ENCODE measurements at places on chromosomes 6 and 20.

- DNase-seq = no peak
These were observed 23.2 kb downstream of the TXNDC5 start for GRCh38 chr6:7887278-7887991.

GRCh38 chr6:151240791-151241642, 1.2 kb downstream of the AKAP12 start:
- no peak for DNase-seq

GRCh38 chr6:28355743-28356665, 6.3 kb downstream of the ZKSCAN3 start:
- DNase-seq = no peak

GRCh38 chr6:21970569-21971300, 326.1 kb downstream of the PRL start:
- no peak for DNase-seq

GRCh38 chr20:24755411-24755922, 193.6 kb upstream of the CST7 start:
- DNase-seq = no peak

GRCh38 chr6:130931683-130932082, 104.5 kb downstream of the SMLR1 start:
- no peak for DNase-seq

- no peak for DNase-seq
These were observed 5.6 kb downstream of the EEF1A1 start for GRCh38 chr6:73515204-73515655.

DNA sequence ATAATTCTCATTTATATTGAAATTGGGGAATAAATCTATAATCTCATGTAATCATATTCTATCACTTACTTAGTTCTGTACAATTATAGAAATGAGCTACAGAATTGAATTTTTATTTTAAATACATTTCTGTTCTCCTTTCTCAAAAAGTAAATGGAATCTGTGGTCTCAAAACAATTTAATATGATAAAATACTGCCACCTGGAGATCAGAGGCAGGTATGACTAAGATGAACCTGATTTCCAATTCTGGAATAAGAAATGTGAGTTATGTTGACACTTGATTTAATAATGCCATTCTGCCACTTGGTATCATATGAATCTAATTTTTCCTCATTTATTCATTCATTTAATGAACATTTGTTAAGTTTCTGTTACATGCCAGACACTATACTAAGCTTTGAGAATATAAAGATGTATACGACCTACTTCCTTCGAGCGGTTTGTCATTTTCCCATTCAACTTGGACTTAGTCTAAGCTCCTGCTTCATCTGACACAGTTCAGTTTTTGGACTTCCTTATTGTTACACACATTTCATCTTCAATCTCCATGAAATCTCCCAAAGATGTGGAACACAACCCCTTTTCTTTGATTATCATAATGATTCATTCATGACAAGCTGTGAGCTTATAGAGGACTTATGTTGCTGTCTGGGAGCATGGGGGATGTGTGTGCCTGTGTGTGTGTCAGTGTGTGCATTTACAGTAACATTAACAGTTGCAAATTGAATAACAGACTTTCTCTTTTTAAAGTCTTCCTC, 7.5 kb upstream of the CCDC28A start:
- no peak for DNase-seq

DNA sequence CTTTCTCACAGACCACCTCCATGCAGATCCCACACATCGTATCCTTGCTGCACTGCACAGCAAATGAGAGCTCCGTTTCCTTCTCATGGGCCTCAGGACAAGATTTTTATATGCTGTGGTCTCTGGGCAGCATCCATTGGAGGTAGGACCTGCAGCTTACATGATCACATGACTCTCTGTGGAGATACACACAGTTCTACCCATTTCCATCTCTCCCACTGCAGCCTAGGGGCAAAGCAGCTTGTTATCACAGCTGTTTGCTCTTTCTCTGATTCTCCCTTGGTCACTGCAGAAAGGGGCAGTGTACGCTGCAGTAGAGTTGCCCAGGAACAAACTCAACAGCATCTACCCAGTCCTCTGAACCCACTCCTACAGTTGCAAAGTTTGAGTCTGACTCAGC, 48.9 kb downstream of the ZNF334 start:
- no peak for DNase-seq

DNA sequence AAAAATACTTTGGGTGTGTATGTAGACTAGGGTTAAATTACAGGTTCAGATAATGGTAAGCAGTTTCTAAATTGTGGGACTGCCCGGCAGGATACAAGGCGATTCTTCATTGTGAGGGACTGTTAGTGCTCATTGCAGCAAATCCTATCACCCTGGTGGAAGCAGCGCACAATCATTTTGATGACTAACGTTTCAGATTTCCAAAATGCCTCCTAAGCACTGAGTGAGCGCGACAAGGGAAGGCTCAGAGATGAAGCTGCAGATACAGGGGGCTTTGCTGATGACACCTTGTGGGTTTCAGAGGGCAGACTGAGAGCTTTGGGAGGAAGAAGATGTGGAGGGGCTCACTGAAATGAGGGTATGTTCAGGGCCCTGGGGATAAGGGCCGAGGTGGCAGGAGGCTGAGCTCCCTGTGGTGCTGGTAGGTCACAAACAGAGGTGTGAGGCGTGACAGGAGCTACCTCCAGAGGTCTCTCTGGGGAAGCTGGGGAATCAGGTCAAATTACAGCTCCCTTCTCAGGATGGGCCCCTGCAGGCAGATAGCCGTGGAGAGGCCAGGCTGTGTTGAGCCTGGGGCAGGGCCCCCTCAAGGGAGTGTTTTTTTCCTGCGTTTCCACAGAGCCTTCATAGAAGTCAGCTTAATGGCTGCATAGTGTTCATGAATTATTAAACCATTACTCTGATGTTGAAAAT, 84.5 kb upstream of the FYN start:
- no peak for DNase-seq

- no peak for DNase-seq
These were observed 35.9 kb upstream of the STX16 start for GRCh38 chr20:58614984-58615760.

DNA sequence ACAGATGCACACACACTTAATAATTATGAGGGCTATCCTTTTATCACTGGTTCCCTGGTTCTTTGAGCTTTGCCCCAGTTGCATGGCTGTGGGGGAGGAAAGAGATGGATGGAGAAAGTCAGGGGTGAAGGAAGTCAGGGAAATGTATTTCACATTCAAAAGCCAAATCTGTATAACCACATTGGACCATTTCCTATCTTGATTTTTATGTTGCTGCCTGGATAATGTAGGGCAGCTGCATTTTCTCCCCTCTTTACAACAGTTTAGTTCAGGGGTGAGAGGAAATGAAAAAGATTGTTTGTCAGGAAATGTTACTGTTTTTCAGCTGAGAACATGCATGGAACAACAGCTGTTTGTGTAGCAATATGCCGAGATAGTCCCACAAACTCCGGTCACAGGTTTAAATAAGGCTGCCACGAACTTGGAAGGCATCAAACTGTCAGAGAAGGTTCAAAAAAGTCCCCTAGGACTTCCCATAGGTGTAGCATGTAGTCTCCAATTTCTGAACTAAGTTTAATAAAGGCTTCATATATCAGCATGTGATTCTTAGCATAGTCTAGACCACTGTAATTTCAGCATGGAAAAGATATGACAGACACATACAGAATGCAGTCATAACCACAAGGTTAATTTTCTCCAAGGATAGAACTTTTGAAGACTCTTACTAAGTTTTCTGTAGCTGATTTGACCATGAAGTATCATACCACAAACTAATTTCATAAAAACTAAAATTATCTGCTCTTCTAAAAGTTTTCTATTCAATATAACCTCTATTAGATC, 82.1 kb upstream of the COL21A1 start:
- no peak for DNase-seq

DNA sequence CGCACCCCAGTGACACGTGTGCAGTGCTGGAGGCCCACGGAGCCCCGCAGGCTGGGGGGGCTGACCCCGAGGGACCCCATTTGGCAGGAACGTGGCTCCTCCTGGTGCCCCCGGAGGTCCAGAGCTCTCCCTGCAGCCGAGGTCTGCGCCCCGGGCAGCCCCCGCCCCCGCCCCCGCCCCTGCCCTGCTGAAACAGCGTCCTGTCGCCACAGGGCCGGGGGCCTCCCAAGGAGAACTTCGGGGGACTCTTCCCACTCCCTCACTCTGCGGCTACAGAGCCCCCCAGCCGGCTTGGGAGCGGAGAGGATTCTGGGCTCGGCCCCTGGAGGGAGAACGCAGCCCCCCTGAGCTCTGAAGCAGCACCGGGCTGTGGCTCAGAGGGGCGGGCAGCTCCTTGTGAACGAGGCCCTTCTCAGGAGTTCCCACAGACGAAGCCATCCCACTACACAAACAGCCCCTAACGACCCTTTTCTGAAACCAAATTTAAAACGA, 115.2 kb downstream of the DLL1 start:
- no peak for DNase-seq

- DNase-seq = no peak
These were observed 28.8 kb downstream of the FAM229B start for GRCh38 chr6:112116221-112116620.

GRCh38 chr20:19981031-19981451, 36.1 kb upstream of the NAA20 start:
- no peak for DNase-seq

DNA sequence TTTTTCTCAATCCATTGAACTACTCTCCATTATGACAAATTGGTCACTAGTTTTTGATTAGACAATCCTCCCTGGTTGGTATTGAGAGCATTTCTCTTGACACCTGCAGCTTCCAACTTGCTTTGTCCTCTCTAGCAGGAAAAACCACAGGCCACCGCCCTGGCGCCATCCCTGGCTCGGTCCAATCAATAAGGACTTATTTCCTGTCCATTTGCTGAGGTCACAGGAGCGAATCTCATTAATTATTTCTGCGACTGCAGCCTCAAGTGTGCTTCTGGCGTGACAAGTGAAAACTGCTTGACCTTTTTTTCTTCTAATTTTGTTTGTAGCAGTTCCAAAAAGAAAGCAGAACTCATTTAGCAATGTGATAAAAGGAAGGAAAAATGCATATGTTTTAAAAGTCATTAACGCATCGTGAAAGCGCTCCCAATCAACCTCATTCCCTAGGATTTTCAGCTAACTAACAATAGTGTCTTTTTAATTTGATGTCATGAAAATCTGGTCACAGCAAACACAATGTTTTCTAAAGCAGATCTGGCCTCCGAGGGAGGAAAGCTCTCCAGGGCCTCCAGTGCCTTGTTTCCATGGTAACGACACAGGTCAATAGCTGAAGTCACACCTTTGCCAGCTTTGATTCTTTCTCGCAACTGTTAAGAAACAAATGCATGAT, 39.0 kb upstream of the BEND3 start:
- no peak for DNase-seq

- no peak for DNase-seq
These were observed 176.3 kb upstream of the CDYL start for GRCh38 chr6:4599924-4600323.

GRCh38 chr20:64001607-64002011, 20.7 kb downstream of the PRPF6 start:
- DNase-seq = no peak

GRCh38 chr6:127457456-127458064, 1.6 kb downstream of the KIAA0408 start:
- DNase-seq = no peak

GRCh38 chr6:147869201-147869600, 360.7 kb downstream of the SAMD5 start:
- no peak for DNase-seq

- DNase-seq = no peak
These were observed 28.6 kb upstream of the ARFGEF2 start for GRCh38 chr20:48892891-48893290.

DNA sequence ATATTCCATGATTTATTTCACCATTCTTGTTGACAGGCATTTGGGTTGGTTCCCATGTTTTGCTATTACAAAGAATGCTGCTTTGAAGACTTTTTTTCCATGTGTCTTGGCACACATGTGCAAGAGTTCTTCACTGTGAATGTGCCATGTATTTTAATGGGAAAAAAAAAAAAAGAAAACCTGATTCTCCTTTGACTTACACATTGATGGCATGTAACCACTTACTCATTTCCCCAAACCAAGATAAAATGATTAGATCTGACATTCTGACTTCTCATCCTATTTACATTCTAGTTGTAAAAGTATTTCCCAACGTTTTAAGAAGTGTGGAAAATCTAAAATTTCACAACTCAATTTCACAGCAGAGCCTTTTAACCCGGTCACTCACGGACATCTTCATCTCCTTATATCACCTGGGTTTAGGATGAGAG, 4.4 kb downstream of the CAP2 start:
- DNase-seq = no peak

GRCh38 chr20:38049800-38050199, 16.3 kb downstream of the RPRD1B start:
- DNase-seq = no peak

DNA sequence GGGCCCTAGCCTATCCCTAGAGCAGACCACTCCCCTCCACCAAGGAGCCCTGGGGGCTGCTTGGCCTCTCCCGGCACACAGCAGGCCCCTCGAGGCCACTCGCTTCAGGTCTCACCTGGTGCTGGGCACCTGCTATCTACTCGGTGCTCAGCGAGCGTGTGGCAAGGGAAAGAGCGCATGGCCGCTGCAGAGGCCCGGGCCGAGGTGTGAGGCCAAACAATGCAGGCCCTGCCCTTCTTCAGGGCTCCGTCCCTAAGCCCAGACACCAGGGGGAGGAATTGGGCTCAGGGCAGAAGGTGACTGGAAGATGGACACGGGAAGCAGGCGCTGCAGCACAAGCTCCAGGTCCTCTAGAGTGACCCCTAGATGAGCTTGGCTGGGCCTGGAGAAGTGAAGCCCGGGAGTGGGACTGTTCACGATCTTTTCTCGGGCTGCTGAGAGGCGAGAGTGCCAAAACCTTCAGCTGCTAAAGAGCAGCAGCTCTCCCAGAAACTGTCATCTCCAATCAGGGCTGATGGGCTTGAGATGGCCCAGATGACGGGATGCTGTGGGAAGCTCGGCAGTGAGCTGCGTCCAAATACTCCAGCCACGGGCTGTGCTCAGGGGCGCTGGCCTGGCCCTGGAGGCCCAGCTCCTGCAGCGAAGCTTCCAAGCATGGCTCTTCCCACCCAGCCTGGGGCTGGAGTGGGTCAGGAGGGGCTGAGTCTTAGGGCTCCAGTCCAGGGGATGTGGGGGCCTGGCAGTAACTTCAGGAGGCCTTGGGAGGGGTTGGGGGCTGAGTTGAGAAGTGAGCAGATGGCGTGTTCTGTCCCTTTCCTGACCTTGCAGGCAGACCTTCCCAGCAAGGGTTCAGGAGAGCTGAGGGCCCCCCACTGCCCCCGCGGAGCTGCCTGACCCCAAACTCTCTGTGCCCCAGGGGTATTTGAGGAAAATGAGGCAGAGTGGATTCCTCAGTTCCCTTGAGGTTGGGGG, 43.7 kb downstream of the APCDD1L start:
- DNase-seq = no peak

DNA sequence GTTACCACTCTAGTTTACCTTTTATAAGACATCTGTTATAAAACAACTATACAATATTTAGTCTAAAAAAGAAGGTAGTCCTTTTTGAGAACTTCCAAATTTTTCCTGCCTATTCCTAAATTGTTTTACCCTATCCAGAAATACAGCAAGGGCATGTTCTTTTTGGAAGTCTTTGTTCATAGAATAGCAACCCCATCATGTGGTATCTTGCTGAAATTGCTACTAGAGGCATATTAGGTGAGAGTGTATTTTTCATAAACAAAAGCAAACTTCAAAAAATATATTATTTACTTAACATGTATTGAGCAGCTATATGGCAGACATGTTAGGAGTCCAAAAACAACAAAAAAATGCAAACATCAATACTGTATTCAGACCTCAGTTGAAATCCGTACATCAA, 371.8 kb upstream of the NRSN1 start:
- no peak for DNase-seq

All from stimulated activated CD8-positive, alpha-beta memory T cell treated with anti-CD3 and anti-CD28 coated beads, Interleukin-4, amount 100 ng/mL, for 4 hours (primary cell).